ENCODE measurements at places on chromosomes 6 and 20.

DNA sequence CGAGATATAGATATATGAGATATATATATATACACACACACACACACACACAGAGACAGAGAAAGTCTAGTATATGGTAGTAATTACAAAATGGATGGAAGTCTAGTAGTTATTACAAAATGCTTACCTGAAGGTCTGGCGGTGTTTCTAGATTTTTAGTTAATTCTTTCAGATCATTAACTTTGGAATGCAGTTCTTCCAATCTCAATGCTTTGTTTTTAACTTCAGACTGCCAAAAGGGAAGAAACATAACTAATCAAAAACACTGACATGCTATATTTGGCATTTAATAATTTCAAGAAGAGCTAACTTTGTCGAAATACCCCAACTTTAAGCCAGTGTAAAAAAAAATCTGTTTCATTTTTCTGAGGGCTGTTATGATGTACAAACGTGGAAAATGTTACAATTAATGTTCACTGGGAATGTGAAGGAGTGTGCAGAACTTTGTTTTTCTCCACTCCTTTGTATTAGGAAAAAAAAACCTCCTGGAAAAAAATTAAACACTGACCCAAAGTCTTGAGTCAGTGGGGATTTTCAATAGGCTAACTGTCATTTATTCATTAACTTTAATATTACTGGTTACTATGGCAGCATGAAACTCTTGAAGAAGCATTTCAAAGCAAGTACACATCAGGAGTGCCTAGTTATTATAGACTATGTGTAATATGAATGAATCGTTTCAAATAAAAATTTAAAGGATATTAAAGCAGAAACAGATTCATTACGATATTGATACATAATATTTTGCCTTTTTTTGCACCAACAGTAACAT is 232.9 kb downstream of the SYNE1 start:
- no peak for DNase-seq

DNA sequence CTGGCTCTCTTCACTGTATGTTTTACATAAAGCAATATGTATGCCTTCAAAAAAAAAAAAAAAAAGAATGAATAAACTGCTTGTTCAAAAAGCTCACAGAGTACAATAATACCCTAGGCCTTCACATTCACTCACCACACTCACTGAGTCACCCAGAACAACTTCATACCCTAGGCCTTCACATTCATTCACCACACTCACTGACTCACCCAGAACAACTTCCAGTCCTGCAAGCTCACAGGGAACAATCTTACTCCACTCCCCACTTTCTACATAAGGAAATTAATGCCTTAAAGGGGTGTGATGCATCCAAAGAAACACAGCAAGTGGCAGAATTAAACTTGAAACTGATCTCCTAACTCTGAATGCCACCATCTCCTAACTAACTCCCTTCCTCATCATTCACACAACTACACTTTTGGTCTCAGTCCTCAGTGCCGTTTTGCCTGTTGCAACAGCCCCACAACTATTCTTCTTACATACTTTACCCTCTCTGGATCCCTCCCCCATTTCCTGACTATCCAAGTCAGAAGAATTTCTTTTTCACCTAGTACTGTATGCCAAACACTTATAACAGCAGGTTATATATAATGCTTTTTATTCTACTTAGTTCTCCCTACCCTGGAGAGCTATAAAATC is 34.2 kb downstream of the NHSL1 start:
- DNase-seq: peak; percentile 6

GRCh38 chr6:1745814-1746213 is 136.1 kb downstream of the FOXC1 start:
- no peak for DNase-seq

DNA sequence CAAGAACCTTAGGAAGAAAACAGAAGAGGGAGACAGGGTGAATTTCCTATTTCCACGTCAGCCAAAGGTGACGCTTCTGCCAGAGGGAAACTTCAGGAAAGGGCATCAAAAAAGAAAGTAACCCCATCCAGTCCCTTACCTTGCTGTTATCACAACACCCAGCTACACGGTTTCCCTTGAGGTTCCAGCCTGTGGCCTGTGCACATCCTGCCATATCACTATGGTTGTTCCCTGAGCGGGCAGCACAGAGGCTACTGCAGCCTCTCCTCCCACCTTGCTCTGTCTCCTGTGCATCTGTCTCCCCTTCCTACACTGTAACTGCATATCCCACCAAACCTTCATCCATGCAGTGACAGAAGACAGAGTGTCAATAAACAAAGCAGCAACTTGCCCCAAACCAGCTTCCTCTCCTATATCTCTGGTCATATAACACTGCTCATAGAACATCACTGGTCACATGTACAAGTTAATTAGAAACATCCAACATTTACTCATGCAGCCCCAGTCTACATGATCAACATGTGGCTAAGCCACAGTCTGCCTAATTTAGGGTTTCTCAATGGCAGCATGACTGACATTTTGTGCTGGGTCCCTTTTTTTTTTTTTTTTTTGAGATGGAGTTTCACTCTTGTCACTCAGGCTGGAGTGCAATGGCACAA is 54.7 kb downstream of the GFOD1 start:
- DNase-seq: peak; percentile 80

DNA sequence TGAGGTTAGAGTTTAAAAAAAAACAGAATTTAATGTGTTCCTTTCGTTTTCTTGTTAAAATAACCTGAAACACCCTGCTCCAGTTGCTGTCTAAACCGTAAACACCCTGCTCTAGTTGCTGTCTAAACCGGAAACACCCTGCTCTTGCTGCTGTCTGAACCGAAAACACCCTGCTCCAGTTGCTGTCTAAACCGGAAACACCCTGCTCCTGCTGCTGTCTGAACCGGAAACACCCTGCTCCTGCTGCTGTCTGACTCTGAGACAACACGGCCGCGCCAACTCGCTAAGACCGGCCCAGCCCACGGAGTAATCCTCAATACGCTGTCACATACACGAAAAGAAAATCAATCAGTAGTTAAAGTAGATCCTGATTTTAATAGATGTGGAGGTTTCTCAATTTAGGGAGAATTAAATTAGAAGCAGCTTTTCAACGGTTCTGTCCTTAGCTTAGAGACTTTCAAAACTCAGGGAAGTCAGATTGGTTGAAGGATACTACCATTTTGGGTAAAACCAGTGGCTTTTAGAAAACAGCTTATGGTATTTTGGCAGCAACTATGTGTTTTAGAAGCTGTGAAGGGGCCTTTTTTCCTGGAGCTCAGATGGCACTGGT is 98.3 kb downstream of the RAMACL start:
- peak; percentile 76 for DNase-seq

DNA sequence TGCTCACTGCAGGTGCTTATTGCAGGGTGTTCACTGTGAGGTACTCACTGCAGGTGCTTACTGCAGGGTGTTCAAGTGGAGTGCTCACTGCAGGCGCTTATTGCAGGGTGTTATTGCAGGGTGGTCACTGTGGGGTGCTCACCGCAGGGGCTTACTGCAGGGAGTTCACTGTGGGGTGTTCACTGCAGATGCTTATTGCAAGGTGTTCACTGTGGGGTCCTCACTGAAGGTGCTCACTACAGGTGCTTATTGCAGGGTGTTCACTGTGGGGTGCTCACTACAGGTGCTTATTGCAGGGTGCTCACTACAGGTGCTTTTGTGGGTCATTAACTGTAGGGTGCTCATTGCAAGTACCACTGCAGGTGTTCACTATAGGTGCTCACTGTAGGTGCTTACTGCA is 20.2 kb downstream of the APMAP start:
- no peak for DNase-seq

All from inflammatory macrophage treated with lipopolysaccharide for 4 hours (primary cell).